ENCODE measurements at places on chromosomes 6 and 20.

DNA sequence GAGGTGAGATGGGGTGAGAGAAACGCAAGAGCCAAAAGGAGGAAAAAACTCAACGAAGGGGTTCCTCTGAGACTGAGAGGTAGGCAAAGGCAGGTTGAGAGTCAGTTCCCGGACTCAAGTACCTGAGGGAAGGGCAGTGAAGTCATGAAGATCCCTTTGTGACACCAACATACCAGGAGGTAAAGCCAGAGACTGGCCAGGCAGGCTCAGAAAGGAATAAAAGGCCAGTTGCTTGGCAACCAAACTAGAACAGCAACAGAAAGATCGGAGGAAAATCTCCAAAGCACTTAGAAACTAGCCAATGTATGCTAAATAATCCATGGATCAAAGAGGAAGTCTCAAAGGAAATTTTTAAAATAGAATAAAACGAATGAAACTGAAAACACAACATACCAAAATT lies 209.8 kb upstream of the PROKR2 start:
- no peak for DNase-seq

GRCh38 chr6:116397914-116398313 lies 27.2 kb downstream of the DSE start:
- no peak for DNase-seq

DNA sequence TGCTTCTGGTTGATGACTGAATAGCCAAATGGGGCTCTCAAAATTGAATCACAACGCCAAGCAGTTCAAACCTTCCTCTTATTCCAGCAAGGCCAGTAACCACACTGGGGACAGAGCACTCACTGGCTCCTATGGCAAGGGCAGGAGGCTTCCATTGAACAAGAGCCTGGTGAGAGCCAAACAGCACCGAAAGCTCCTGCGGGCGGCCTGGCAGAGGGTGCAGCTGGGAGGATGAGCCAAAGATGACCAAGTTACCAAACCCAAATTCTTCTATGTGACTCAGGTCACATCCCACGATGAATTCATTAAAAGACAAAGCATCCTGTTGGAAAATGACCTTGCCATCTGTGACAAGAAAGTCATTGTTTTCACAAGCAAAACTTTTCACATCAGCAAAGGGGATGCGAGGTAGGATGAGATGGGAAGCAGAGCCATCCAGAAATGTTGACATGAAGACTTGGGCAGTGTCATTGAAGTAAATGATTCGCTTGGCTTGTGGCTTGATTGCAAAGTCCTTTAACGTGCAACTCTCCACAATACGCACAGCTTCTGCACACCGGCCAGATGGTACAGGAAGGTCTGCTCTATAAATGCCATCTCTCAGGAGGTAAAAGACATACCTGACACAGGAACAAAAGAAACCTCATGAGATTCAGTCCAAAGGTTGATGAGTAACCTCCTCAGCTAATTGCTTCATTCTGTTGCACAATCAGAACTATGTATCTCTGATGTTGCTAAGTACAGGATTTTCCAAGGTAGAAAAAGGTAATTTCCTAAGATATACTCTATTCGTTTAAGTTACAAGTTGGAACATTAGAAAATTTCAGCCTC lies 36.3 kb downstream of the ROS1 start:
- DNase-seq = no peak

- no peak for DNase-seq
Measured at GRCh38 chr20:63056236-63057170, 49.7 kb upstream of the BHLHE23 start.

- no peak for DNase-seq
Measured at GRCh38 chr20:18019068-18019467, 38.6 kb downstream of the OVOL2 start.

DNA sequence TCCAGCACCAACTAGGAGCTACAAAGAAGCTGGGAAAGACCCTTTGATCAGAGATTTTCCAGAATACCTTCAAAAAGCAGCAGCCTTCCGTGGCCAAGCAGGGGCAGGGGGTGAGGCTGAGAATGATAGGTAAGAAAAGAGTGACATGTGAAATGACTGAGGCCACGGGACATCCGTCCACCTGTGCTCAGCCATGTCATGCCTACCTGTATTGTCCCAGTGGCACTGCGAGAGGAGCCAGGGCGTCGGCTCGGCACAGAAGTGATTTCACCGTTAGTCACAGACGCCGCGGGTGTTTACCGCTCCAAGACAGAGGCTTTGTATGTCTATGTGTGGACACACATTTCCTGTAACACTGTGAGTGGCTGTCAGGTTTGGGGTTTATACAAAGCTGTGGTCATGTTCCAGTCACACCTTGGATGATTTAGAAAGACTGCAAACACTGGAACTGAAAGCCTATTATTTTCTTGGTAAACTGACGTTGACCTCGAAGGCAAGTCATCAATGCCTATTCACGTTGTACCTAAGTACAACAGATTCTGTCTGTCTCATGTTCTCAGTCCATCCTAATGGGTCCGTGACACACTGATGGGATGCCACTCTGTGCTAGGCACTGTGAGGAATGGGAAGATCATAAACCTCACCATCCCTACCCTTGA lies 32.1 kb upstream of the JAG1 start:
- no peak for DNase-seq

DNA sequence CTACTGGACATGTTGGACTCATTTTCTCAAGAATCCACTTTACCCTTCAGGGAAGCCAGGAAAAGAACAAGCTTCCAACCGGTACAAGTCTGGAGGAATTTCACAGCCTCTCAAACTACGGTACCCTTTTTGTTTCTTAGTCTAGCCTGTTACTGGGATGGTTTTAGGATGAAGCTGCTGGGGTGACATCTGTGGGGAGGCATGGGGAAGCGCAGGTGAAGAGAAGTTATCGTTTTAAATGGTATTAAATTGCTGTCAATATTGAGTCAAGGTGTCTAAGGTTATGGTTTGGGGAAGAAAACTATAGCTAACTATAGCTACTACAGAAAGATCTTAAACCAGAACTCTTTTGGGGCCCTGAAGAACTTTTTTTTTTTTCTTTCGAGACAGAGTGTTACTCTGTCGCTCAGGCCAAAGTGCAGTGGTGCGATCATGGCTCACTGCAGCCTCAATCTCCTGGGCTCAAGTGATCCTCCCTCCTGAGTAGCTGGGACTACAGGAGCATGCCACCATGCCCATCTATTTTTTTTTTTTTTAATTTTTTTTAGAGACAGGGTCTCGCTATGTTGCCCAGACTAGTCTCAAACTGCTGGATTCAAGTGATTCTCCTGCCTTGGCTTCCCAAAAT lies 128.7 kb downstream of the RIN2 start:
- DNase-seq = no peak

DNA sequence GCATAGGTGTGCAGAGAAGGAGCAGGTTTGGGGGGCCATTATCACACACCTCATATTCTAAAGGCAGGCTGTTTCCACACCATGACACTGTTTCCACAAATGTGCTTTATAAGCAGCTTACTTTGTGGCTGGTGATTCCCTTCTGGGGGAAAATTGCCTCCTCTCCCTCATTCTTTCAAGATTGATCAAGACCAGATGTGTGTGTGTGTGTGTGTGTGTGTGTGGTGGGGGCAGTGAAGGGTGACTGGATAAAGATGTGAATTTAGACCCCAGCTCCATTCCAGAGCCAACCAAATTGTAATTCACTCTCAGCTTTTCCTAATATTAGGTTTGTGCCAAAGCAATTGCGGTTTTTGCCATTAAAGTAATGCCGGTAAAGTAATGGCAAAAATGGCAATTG lies 45.6 kb downstream of the EDN3 start:
- DNase-seq = no peak

DNA sequence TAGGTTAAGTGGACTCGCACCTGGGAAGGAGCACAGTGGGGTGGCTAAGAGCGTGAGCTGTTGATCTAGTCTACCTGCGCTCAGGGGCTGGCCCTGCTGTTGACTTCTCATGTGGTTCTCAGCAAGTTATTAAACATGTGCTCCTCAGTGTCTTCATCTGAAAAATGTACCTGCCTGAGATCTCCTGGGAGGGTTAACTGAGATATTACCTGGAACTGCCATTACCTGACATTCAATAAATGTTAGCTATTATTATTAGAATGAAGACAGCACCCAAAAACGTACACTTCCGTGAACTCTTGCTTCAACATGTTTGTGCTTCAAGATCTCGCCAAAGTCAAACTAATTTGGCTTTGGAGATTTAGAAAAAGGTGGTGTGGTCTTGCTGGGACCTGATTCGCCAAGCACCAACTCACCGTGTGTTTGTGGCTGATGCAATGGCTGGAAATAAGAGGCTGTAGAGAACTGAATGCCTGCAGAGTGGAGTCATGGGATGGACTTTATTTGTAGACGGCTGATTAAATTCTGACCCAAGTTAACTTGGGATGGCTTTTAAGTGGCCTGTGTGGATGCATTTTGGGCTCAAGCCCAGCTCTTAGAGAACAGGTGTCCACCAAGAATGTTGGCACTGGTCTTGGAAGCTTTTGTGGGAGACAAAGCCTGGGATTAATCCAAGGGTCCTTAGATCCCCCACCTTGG lies 692.9 kb downstream of the QKI start:
- DNase-seq = no peak

GRCh38 chr6:109454496-109455436 lies 806 bp downstream of the MICAL1 start:
- peak; percentile 41 for DNase-seq
